CD4-positive, alpha-beta T cell treated with Interleukin-2 at 100 ng/mL for 4 hours (primary cell): ENCODE measurements at places on chromosomes 11 and 22.
A peak's percentile ranks its signal among the peaks of the same experiment; 100 is the strongest.

DNA sequence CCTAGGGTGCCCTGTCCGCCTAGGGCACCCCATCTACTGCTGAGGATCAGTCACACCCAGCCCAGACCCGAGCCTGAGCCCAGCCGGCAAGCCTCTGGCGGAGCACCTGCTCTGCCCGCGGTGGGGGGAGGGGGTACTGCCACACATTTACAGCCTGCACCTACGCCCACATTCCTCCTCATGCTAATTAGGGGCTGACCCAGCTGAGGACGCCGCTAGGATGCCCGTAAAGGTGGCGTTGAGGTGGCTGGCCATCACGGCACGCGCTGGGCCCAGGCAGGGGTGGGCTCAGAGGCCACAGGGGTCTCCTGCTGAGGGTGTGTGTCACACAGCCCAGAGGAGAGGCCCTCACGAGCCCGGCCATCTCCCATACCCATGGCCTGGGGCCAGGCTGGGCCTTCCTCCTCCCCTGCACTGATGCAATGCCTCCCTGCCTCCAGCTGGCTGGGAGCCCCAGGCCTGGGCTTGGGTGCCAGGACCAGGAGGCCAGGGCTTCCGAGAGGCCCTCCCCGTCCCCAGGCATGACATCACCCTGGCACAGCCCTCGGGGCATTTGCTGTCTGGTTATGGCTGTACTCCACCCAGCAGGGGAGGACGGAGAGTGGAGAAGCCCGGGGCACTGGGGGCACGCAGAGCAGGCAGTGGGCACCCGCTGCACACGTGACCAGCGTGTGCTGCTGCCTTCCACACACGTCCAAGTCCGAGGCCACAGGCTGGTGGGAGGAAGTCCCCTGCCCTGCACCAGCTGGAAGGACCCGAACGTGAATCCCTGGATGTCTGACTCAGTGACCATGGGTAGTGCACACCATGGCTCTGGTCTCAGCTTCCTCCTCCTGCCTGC lies 12.7 kb downstream of the DUSP8 start:
- no peak for DNase-seq

- no peak for DNase-seq
These were observed 22.1 kb downstream of the CHRDL2 start for GRCh38 chr11:74709175-74709574.

DNA sequence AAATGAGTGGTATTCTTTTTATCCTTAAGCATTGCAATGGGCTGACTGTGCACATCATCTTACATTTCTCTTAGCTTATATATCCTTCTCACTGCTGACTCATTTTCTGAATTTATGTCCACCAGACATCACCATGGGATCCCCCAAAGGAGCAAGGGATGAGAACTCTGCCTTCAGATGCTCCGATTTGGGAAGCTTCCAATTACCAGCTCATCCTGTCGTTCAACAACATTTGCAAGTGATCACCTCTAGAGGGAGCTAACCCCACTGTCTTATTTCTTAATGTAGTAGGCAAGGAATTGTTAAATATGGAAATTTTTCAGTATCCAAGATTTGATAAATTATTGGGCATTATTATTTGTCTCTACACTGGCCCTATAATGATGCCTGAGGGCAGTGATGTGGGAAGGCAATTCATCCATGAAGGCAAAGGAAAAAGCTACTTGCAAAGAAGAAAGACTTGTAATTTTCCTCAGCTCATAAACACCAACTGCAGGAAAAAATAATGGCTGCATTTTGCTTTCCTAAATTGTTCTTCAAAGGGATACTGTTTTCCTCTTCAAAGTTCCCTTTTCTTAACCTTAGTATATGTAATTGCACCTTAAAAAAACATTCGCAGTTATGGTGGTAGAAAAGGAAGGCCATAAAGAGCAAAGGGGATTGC lies 102.4 kb upstream of the FSHB start:
- no peak for DNase-seq

DNA sequence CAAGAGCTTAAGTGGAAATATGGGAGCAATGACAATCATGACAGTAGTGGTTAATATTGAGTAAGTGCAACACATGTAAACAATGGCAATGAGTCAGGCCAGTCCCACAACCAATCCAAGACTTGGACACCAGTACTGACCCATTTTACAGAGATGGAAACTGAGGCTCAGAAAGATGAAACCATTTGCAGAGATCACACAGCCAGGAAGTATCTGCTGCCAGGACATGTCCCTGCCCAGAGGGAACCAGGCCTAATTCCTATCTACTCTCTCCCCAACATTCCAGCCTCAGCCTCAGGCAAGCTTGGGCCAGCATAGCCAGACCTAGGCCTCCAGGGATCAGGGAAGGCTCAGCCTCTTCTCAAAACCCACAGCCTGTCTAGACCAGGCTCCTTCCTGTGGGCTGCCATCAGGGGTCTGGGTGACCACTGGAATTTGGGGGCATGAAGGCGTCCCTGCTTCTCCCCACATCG lies 395.1 kb downstream of the MN1 start:
- no peak for DNase-seq

GRCh38 chr11:128595775-128596174 lies 8.4 kb upstream of the ETS1 start:
- no peak for DNase-seq

GRCh38 chr11:92550411-92550810 lies 325.8 kb downstream of the FAT3 start:
- DNase-seq: no peak

DNA sequence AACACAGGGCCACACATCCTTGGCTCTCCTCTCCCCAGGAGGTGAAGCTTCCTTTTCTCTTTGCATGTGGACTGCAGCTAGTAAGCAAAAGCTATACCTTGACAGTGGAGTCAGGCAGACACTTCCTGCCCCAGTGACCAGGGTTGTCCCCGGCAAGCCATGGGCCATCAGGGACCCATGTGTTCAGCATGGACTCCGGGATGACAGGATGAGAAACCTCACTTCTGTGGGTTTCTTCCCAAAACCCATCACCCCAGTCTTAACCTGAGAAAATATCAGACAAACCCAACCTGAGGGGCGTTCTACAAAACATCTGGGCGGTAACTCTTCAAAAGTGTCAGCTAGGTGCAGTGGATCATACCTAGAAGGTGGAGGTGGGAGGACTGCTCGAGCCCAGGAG lies 40.2 kb downstream of the GNB1L start:
- DNase-seq: no peak

DNA sequence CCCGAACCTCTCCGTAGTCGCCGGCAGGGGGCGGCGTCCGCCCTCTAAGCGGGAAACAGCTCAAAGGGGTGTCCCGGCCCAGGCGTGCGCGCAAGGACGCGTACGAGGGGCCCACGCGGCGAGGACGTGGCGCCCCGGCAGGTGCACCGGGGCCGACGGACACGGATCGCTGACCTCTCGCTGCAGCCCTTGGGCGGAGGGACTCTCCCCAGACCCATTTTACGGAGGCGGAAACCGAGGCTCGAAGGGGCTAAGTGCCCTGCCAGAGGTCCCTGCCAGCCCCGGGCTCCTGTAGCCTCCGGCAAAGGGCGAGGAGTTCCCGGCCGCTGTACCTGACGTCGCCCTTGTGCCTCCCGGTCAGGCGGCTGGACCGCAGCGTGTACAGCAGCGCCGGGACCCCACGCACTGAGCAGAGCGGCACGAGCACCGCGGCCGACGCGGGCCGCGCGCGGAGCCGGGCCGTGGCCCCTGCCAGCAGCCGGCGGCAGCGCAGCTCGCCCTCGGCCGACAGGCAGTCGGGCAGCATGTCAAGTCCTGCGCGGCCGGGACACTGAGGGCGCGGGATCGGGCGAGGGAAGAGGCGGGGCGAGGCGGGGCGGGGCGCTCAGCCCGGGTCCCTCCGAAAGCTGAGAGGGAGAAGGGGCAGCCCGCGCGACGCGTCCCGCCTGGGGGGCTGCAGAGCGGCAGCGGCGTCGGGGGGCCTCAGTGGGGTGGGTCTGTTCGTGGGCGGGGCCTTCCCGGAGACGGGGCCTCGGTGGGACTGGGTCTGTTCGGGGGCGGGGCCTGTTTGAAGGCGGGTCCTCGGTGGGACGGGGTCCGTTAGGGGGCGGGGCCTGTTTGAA lies at the start of gene NUDT8:
TSS of gene NUDT8 (minus strand) at position 552 of the 842 bp plus-strand sequence. CDS start at position 526, 26 bp downstream.
- DNase-seq: peak; percentile 90

DNA sequence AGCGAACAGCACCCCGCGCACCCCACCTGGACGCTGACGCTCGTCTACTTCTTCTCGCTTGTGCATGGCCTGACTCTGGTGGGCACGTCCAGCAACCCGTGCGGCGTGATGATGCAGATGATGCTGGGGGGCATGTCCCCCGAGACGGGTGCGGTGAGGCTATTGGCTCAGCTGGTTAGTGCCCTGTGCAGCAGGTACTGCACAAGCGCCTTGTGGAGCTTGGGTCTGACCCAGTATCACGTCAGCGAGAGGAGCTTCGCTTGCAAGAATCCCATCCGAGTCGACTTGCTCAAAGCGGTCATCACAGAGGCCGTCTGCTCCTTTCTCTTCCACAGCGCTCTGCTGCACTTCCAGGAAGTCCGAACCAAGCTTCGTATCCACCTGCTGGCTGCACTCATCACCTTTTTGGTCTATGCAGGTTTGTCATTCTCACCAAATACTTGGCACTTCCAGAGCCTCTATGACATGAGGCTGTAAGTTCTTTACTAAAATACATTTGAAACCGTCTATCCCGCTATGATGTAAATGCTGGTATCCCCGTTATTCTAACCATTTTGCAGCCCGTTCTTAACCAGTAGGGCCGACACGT lies 535 bp downstream of the AQP11 start:
- no peak for DNase-seq

GRCh38 chr11:79040348-79040747 lies 400.5 kb downstream of the TENM4 start:
- DNase-seq: no peak

DNA sequence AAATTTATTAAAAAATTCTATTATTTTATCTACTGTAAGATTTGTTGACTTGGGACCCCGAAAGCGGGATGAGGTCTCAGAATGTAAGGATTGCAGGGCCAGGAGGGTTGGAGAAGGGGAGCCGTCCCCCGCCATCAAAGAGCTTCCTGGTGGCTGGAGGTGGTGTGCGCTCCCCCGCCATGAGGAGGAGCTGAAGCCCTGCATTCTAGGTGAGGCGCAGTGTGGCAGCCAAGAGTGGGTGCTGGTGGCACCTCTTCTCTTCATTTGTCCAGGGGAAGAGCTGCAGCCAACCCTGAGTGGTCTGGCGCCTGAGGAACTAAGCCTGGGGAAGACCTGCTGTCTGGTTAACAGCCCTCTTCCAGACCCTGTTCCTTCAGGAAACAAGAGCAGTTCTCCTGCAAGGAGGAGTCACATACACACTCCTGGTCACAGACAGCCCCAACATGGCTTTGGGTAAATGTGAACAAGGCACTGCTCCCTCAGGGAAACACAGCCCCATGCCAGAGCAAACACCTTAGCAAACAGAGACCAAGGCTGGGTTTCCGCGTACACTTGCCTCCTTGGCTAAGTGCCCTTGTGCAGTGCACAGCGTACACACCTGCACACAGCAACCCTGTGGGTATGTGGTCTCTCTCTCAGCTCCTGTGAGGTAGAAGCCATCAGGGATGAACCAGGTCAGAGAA lies 17.3 kb downstream of the RTN4RL2 start:
- DNase-seq: no peak

DNA sequence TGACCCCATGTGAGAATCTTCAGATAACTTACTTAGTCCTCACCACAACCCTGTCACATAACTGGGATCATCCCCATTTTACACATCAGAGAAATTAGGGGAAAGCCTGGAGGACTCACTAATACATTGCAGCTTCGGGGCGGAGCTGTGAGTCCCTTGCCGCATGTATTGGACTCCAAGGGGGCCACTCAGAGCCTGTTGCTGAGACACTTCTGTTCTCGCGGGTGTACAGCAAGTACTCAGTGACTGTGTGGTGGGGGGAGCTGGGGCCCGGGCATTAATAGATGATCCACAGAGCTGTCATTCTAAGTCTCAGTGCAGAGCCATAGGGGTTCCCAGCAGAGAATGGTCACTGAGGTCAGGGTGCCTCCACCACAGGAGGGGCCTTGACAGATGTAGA lies 13.5 kb downstream of the OAF start:
- DNase-seq: no peak

DNA sequence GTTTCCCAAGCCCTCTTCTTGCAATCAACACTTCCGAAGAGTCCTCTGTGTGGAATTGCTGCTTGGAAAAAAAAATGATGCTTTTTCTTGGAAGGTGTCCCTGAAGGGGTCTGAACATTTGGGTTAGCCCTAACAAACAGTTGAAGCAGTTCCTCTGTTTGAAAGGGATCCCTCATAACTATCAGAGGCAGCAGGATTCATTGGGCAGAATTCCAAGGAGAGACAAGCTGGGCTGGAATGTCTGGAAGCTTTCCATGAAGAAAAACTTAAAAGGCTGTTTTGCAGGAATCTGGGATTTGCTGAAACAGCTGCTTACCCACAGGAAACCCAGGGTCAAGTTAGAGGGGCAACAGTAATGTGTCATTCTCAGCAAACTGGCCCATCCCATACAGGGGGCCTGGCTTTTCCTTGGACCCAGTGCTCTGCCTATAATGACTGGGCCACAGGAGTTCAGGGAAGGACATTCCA lies 3.1 kb downstream of the CSNK2A3 start:
- DNase-seq: no peak

GRCh38 chr22:19492504-19493174 lies 12.9 kb downstream of the CDC45 start:
- no peak for DNase-seq

GRCh38 chr22:24440718-24441405 lies 13.5 kb downstream of the ADORA2A start:
- DNase-seq: no peak

- no peak for DNase-seq
These were observed 20.9 kb downstream of the TCP11L1 start for GRCh38 chr11:33060271-33060670.
